RPMI8226 (cell line): ENCODE measurements at places on chromosomes 7 and 10.
A peak's percentile ranks its signal among the peaks of the same experiment; 100 is the strongest.

DNA sequence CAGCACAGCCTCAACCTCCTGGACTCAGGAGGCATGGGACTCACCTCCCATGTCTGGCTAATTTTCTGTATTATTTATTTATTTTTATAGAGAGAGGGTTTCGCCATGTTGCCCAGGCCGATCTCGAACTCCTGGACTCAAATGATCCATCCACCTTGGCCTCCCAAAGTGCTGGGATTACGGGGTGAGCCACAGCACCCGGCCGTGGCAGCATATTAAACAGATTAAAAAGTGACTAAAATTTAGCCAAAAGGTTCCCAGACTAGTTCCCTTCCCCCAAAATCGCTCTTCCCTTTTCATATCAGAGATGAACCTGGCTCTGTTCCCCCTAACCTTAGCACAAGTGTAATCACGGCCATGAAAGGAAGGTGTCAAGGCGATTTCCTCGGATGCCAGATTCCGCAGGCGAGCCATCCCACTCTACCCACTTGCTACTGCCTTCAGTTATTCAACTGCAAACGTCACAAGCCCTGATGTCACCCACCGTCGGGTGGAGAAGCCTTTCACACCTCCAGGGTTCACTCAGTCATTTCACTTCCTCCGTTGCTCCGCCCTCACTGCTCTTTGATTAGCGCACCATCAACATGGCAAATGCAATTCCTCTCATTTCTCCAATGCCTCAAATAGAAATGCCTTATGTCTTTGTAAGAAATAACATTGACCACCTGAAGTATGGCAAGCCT is 104.7 kb upstream of the RHEB start:
- no peak for DNase-seq

DNA sequence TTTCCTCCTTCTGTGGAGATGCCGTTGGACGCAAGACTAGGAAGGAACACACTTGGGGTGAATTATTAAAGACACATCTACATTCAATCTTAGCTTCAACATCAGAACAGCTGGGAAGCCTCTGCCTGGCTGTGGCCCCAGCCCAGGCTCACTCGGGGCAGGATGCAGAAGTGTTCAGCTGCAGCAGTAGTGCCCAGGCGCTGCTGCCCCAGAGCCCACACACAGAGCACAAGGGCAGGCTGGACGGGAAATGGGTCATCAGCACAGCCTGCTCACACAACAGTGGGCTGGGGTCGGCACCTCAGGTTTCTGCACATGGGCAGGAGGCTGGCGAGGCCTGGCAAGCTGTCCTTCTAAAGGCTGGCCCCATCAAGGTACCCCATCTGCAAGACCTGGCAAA is 42.5 kb downstream of the NOD1 start:
- no peak for DNase-seq

- DNase-seq = peak; percentile 31
These were observed 11.3 kb downstream of the CRYGN start for GRCh38 chr7:151428378-151429236.

- DNase-seq = no peak
These were observed 25.5 kb downstream of the C1GALT1 start for GRCh38 chr7:7207876-7208275.

- DNase-seq = peak; percentile 13
These were observed 150.4 kb downstream of the TAX1BP1 start for GRCh38 chr7:27890205-27890849.

DNA sequence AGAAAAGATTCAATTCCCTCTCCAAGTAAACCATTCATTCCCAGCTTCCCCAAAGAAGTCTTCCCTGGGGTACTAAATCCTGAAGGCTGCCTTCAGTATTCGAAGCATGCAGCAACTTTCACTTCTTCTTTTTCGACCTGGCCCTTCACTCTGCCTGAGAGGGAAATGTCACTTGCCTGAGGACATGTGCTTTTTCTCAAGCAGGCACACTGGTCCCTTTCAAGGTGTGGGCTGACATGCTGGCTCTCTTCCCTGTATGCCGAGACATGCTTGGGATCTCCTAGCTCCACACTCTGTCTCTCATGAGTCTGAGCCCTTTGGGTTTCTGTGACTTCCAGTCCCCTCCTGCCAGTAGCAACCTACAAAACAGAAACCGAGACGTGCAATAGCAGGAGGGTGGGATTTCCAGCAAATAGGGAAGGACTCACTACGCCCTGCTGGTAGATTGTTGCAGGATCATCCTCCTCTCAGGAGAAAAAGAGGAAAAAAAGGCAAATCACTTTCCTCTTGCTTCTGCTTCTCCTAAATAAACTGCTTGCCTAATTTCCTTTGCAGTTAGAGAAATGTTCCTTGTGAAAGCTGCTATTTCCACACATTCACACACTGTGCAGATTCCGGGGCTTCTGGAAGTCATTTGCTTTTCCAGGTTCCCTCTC is 33.5 kb downstream of the FIGNL1 start:
- peak; percentile 80 for DNase-seq

- DNase-seq = no peak
These were observed 76.5 kb downstream of the BMPER start for GRCh38 chr7:33981671-33982424.
